Suprapubic skin (tissue), 4 donors: ENCODE measurements at places on chromosomes 11 and 22. TPM values are rescaled to one million over a fixed set of nuclear protein-coding genes. Genes with fewer than 3 reads are reported as not detected.
A peak's percentile ranks its signal among the peaks of the same experiment; 100 is the strongest.

The PHRF1 gene
- total RNA-seq, result 27.9 TPM

- peak; percentile 52 for DNase-seq
Observed at GRCh38 chr22:38953577-38954413, 3.6 kb upstream of the APOBEC3A start.

GRCh38 chr11:77202941-77203900 is 75.2 kb downstream of the MYO7A start:
- DNase-seq, result peak; percentile 74

GRCh38 chr11:118524757-118525470 is 2.4 kb upstream of the TTC36 start:
- DNase-seq, result no peak

GRCh38 chr11:20861322-20861721 is 191.9 kb downstream of the NELL1 start:
- DNase-seq, result no peak

DNA sequence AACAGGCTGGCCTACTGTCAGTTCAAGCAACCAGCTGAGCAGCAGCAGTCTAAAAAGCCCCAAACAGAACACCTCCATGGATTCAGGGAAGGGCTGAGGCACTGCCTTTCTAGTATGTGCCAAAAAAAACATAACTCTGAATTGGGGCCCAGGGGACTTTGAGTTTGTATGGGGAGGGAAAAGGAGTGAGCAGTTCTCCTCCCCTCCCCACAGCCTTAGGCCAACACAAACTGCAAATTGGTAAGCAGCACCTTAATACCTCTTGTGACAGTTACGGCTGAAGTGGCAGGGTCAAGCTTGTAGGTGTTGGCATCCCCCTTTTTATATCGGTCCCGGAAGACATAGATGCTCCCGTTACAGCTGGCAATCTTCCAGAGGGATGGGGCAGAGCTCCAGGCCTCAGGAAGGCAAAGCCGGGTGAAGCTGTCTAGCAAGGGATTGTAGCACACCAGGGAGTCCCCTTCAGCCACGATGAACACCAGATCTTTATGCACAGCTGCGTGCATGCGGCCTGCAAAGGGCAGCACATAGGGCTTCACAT is 6.0 kb downstream of the KBTBD4 start:
- DNase-seq, result peak; percentile 62

The ZNF214 gene
- total RNA-seq, result 0.81 TPM

- DNase-seq, result no peak
Observed at GRCh38 chr11:75668451-75669297, at the start of gene MAP6. MAP6 (minus strand) TSS chr11:75669038; CDS start chr11:75668369, 669 bp downstream.

DNA sequence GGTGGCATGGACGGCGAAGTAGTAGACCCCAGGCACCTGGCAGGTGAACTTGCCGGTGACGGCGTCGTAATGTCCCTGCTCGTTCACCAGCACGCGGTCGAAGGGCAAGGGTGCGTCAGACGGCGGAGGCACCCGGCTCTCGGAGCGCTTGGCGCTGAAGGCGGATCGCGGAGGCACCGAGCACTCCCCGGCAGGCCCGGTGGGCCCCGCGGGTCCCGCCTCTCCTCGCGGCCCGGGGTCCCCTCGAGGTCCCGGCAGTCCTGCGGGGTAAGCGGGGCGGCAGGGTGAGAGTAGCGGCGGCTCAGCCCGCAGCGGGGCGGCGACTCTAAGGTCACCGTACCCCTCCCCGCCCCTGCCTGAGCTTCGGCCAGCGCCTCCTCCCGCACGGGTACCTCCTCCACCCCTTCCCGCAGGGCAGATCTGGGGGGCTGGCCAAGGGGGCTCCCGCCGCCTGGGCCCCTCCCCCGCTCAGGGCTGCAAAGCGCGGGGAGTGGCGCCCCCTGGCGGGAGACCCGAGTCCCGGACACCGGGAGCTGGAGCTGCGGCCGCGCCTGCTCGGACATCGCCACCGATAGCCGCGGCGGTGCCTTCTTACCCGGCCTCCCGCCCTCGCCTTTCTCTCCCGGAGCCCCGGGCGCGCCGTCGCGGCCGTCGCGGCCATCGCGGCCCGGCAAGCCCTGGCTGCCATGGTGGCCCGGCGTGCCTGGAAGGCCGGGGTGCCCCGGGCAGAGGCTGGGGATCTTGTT is 921 bp downstream of the C1QTNF5 start:
- no peak for DNase-seq
